ENCODE measurements at places on chromosomes 16 and 17.

GRCh38 chr16:80717611-80718010 lies 86.8 kb downstream of the CDYL2 start:
- DNase-seq, result no peak

DNA sequence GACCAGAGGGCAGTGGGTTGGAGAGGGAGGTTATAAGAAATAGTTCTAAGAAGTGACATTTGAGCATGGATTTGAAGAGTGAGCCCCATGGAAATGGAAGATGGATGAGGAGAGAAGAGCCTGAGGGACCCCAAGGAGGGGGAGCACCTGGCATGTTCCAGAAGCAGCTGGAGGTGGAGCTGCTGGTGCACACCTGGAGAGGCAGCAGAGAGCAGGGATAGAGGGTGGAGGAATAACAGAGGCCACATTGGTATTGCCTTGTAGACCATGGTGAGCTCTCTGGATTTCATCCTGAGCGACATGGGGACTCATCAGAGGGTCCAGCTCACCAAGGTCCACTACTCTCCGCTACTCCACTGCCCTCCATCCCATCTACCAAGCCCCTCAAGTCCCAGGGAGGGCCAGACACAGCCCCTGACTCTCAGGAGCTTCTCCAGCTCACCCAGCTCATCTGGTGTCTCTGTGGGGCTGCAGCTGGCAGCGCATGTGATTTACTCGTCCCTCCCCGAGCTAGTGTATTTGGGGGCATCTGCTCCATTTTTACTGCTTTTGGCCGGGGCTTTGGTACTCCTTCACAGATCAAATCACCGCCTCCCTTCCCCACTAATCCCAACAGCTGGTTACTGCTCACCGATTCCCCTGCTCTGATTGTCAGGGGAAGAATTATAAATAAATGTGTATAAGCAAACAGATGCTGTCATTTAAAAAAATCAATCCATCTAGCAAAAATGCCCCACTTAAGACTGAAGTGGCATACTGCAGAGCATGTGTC lies 22.1 kb upstream of the KDM8 start:
- DNase-seq, result no peak

- DNase-seq, result no peak
These were observed 1.1 kb downstream of the RPRML start for GRCh38 chr17:46977750-46978488.

- no peak for DNase-seq
These were observed 2284.7 kb downstream of the TP53TG3F start for GRCh38 chr16:35744084-35744483.

- DNase-seq, result no peak
These were observed 32.3 kb downstream of the GRB7 start for GRCh38 chr17:39769974-39770587.

DNA sequence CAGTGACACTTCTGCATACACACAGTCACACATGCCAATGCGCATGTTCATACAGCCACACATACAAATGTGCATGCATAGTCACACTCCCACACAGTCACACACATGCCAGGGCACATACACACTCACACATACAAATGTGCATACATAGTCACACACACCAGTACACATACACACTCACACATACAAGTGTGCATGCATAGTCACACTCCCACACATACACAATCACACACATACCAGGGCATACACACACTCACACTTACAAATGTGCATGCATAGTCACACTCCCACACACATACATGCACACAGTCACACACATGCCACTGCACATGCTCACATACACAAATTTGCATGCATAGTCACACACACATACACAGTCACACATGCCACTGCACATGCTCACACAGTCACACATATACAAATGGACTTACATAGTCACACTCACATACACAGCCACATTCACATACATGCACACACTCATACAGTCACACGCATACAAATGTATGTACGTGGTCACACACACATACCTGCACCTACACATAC lies 84.2 kb downstream of the SOCS1 start:
- no peak for DNase-seq

DNA sequence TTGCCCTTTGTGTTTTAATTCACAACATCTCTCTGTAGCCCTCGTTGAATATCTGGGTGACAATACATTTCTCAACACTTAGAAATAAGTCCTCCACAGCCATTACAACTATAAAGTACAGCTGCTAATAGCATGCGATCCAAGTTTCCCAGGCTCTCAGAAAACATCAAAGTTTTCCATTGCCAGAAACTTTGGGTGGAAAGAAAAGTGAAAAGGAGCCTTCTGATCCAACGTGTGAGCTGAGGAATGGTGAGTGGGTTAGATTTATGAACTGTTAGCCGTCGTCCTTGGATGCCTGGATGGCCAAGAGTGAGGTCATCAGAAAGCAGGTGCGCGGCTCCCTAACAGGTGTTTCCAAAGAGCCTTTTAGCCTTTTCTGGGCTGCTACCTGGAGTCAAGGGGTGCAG lies 258.0 kb downstream of the PMP22 start:
- no peak for DNase-seq

DNA sequence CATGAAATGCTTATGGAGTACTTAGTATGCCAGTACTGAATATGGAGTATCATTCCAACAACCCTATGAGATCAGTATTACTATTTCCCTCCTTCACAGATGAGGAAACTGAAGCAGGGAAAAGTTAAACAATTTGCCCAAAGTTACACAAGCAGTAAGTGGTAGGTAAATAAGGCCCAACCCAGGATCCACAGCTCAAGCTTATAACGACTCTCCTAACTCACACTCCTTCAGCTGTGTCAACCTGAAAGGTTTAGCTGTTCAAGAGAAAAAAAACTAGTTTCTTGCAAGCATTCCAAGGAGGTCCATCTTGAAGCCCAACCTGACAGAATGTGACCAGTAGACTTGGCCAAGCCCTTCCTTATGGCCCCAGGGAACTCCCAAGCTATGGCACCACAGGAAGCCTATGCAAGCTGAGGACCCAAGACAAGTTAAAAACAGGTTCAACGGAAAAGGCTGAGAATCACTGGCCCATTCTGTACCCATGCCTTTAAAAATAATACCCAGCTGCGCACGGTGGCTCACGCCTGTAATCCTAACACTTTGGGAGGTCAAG lies 6.5 kb downstream of the CRK start:
- DNase-seq, result no peak

GRCh38 chr17:17201907-17202306 lies 4.2 kb downstream of the PLD6 start:
- no peak for DNase-seq

DNA sequence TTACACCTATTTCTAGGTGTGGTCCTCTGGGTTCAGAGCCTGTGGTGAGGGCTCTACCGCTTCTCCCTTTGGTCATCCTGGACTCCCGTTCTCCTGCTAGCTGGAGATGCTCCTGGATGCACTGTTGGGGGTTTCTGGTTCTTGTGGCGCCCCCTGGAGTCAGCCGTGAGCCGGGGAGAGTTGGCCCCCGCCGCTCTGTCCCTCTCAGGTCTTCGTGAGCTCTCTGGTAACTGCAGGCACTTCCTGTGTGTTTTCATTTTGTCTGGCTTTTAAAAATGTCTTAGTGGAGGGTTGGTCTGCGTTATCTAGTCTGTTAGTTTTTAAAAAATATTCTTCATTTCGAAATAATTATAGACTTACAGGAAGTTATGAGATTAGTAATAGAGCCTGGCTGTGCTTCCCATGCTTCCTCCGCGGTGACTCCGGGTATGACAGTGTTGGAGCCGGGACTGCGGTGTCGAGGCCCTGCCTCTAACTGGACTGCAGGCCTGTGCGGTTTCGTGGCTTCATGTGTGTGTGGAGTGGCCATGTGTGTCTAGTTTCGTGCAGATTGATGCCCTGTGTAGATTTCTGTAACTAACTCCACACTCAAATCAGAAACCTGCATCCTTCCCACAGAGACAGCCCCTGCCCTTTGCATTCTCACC lies 78.0 kb upstream of the ZNF750 start:
- no peak for DNase-seq

GRCh38 chr16:1613211-1613622 lies 1.1 kb downstream of the CRAMP1 start:
- DNase-seq, result no peak
